ENCODE measurements at places on chromosomes 6 and 20.
A peak's percentile ranks its signal among the peaks of the same experiment; 100 is the strongest.

GRCh38 chr6:24205020-24205492, 79.0 kb downstream of the NRSN1 start:
- DNase-seq: no peak

DNA sequence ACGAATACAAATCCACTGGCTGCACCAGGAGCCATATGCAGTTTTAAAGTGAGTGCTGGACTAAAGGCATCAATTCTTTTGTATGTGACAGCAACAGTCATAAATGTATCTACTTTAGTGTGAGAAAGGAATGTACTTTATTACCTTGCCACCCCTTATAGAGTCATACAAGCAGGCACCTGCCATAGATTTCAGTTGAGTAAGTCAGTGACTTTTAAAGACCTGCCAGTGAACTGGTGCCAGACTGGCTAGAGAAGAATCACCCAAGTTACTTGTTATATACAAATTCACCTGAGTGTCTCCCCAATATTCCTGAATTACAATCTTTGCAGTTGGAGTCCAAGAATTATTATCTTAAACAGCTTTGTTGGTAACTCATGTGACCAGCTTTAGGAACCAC, 547.9 kb downstream of the COL12A1 start:
- DNase-seq: no peak

DNA sequence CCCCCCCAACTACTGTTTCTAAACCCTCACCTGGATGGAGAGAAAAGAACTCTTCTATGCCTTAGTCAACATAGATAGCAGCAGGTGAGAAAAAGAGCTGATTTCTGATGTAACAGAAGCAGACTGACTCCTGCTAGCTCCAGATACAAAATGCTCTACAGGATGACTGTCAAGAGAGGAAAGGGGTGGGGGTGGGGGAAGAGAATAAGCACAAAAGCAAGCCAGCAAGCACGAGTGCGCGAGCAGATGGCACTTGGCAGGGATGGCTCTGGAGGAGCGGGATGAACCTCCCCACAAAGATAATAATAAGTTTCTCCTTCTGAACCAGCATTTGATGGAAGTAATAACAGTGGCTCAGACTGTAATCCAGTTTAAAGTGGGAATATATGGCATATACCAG, 45.6 kb upstream of the SPDEF start:
- no peak for DNase-seq

DNA sequence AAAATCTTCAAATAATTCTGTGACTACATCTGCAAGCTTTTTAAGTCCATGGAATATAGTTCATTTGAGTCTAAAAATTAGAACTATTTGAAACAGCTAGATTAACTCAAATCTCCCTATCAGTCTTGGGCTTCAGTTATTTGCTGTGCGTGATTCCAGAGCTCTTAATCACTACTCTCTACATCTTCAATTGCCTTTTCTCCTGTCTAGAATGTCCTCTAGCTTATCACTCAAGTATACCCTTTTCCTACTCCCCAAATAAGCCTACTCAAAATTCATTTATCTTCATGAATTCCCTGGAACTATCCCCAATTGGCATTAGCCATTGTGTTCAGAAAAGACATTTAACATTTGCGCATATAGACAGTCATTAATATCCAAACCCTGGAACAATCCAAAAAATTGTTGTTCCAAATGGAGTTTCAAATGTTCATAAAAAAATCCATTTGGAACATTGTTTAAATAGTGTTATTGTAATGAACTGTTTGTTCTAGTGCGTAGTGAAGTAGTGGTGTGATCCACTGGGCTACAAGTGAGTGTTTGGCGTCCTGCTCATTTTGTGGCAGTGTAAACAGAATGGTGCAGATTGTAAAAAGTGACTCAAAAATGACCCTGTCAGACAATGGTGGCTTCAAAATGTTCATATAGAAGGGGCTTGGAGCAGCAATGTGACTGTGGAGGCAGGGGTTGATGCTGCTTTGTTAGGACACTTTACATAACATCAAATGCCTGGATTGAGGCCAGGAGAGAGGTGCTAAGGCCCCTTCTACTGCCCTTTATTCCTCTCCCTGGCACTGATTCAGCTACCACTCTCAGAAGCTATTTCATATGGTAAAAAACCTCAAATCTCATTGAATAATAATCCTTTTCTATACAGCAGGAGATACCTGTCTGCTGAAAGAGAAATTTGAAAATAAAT, 122.3 kb downstream of the KIF6 start:
- no peak for DNase-seq

GRCh38 chr6:40907198-40907701, 131.8 kb downstream of the UNC5CL start:
- DNase-seq: no peak

GRCh38 chr6:3226042-3226441, 1.4 kb downstream of the TUBB2B start:
- no peak for DNase-seq

- DNase-seq: peak; percentile 86
Measured at GRCh38 chr6:159044899-159045727, at the start of gene TAGAP. TAGAP (minus strand) TSS chr6:159044991; CDS start chr6:159044146, 845 bp downstream.

GRCh38 chr6:170344631-170345576, 38.3 kb downstream of the FAM120B start:
- DNase-seq: no peak

DNA sequence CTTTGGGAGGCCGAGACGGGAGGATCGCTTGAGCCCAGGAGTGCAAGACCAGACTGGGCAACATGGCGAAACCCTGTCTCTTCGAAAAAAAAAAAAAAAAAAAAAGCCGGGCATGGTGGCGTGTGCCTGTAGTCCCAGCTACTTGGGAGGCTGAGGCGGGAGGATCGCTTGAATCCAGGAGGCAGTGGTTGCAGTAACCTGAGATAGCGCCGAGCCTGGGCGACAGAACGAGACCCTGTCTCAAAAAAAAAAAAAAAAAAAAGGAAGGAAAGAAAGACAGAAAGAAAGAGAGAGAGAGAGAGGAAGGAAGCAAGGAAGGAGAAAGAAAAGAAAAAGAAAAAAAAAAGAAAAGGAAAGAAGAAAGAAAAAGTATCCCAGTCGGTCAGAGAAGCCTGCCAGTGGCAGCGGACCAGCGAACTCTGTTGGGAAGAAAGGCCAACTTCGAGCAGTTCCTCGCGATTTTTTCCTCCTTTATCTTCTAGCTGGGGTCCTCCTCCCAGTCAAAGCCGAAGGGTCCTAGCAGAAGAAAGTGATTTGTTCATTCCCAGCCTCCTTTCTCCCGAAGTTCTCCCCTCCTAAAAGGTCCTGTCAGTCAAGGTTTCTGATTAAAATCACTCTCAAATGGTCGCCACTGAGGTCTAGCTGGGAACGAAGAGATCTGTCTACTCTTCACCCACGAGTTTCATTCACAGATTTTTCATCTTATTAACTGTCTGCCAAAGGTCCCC, 2.4 kb upstream of the SYCP2L start:
- DNase-seq: no peak

GRCh38 chr20:45940053-45940452, 5.6 kb downstream of the PCIF1 start:
- DNase-seq: no peak

DNA sequence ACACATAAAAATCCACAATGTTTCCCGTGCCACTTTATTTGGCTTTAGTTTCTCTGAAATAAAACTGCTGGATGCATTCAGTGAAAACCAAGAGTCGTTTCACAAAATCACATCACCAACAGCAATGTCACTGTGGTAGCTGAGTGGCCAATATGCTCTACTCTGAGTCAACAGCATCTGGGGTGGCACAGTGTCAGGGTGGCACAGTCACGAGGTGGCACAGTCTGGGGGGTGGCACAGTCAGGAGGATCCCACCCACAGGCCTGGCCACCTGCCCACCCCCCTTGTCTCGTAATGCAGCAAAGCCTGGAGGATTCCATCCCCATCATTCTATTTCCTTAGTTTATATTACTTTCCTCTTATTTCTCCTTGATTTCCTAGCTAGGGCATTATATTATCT, 87.0 kb downstream of the ANKRD60 start:
- no peak for DNase-seq
